COR-L47 (cell line): ENCODE measurements at places on chromosomes 3 and 15.
A peak's percentile ranks its signal among the peaks of the same experiment; 100 is the strongest.

DNA sequence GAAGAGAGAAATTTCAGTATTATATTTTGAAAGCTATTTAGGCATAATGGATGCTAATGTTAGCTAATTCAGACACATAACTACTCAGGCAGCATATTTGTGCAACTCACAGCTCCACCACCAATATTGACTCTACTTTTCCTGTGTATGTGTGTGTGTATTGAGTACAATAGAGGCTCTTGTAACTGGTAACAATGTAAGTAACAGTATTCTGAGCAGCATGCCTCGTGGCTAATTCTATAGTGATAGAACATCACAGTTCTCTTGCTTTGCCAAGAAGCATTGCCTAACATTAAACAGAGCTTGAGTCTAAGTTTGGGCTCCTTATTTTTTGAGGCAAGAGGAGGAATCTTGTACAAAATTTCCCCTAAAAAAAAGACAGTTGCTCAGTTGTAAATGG is 98.6 kb upstream of the ARHGEF26 start:
- DNase-seq: no peak

DNA sequence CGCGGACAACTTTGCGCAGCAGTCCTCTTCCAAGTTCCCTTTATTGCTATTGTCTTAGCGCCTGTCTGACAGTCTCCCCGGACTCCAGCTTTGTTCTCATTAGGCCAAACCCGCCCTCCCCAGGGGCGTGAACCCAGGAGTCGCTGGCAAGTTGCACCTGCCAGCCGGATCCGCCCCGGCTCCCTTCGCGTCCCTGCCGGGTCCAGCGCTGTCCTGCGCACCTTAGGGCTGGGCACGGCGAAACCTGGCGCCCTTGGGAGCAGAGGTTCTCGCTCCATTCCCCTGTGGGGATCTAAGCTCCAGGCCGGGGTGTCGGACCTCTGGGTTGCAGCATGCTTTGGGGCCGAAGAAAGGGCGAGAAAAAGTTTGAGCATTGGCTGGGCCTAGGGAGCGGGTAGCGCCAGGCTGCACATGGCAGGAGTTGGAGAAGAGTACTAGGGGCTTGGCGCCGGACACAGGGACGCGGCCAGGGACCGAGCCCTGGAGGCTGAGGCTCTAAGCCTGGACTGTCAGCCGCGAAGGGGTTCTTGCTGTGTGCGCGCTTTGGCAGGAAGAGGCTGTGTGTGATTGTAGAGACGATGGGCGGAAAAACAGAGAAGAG is 335.1 kb upstream of the THRB start:
- peak; percentile 10 for DNase-seq

DNA sequence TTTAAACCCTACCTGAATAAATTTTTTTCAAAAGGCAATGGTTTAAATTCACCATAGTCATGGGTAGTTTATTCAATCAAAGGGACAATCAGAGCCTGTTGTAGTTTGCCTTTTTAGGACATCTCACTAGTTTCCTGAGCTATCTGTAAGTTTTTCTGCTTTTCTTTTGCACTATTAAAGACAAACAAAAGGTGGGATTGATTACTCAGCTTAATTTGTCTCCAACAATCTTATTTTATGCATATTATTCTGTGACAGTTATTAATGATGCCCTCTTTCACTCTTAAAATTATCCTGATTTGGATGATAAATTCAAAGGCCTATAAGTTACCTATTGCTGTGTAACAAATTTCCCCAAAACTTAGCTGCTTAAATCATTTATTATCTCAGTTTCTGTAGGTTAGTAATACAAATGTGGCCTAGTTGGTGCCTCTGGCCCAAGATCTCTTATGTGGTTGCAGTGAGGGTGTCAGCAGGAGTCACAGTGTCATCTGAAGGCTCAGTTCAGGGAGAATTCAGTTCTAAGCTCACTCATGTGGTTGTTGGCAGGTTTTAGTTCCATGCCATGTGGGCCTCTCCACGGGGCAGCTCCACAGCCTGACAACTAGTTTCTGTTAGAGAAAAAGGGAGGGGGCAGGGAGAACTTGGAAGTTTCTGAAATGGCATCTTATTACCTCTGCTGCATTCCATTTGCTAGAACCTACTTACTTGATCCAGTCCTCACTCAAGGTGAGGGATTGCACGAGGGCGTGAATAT is 16.0 kb downstream of the ARMC8 start:
- DNase-seq: no peak

DNA sequence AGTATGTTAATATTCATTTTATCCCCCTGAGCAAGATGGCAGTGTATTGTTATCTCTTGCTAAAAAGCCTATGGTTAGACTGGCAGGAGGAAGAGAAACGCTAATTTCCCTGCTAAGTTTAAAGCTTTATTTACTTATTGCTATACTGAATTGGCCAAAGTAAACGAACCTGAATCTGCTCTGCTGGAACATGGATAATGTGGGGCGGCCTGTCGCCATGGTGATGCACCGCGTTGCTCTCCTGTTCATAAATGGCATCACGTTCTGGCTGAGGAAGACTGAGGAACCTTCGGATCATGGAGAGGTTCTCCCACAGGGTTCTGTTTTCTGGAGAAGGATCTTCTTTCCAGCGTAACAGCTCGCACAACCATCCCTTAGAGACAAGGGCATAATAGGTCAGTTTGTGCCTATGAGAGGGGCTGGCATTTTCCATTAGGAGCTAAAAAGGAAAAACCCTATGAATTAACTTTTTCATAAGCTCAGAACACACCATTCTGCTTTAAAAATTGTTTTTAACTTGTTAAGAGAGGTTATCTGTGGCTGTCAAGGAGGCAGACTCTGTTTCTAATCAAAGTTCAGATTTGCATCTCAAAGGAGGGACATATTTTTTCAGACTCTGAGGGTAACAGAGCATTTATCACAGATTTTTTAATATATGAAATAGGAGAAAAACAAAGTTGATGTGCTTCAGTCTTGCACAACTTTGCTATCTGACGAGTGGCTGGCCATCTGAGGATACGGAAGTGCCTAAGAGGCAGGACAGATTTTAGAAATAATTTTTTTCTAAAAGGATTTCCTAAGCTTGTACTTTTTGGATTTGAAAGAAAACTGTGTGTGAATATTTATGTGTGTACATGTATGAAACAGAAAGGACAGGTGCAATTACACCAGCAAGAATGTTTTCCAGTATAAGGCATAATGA is 73.1 kb downstream of the SATB1 start:
- DNase-seq: peak; percentile 71

DNA sequence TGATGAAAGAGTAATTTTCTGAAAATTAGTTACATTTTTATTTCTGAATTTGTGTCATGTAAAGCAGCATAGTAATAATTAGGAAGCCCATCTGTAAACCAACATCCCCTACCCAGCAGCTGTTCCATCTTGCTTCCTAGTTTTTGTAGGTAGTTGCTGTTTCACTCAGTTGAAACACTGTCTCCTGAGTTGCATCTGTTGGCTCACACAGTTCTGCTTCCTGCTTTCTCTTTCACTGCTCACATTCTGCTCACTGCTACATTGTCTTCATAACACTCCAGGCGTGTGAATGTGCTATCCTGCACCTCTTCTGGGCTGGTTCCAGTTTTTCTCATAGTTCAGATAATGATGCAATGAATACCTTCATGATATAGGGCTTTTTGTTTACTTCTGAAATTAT is 123.4 kb downstream of the EPHB1 start:
- DNase-seq: no peak

DNA sequence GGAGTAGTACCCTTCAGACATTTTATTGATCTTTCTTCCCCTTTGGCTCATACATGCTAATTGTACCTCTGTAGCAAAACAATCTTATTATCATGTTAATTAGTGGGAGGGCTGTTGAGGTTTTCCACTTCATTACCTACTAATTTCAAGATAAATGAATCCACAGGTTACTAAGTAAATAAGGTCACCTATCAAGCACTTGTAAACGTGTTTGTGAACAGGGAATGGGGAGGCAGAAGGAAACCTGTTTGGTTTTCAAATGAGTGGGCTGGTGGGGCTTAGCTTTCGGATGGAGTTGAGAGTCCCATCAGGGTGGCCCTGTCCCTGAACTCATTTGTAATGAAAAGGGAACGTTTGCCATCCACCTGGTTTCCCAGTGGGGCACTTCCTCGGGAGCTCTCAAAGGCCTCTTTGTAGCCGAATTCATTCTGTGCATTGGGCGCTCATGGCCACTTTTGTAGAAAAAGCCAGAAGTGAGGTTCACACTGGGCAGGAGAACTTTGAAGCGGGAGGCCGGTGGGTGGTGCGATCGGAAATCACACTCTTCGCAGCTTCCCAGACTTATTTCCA is 419.8 kb upstream of the NR2F2 start:
- peak; percentile 7 for DNase-seq

GRCh38 chr15:49991587-49991986 is 127.4 kb downstream of the ATP8B4 start:
- no peak for DNase-seq

DNA sequence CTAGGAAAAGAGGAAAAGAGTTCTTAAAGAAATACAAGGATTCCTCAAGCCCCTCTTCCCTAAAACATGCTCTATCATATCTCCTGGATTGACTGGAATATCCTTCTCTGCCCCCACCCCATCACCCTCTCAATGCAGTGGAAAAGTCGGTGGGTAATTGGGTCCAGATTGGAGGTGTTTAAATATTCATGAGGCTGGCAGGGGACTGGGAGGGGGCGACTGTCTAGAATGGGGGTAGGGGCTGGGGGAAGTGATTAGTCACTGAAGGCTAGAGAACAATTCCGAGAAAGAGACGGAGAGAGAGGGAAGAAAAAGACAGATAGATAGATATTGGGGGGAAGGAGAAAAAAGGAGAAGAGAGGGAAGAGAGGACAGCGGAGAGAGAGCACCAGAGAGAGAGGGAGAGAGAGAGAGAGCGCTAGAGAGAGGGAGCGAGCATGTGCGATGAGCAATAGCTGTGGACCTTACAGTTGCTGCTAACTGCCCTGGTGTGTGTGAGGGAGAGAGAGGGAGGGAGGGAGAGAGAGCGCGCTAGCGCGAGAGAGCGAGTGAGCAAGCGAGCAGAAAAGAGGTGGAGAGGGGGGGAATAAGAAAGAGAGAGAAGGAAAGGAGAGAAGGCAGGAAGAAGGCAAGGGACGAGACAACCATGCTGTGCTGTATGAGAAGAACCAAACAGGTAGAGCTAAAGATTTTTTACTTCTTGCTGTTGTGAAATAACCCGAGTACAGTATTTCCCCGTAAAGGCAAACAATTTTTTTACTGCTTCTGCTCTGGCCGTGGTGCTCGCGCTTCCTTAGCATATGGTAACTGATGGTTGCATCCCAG is at the start of gene GAP43:
Gene GAP43, plus strand, starts transcription at position 467 of the 825 bp plus-strand sequence. Its CDS starts 180 bp downstream, at position 647.
- DNase-seq: peak; percentile 62

DNA sequence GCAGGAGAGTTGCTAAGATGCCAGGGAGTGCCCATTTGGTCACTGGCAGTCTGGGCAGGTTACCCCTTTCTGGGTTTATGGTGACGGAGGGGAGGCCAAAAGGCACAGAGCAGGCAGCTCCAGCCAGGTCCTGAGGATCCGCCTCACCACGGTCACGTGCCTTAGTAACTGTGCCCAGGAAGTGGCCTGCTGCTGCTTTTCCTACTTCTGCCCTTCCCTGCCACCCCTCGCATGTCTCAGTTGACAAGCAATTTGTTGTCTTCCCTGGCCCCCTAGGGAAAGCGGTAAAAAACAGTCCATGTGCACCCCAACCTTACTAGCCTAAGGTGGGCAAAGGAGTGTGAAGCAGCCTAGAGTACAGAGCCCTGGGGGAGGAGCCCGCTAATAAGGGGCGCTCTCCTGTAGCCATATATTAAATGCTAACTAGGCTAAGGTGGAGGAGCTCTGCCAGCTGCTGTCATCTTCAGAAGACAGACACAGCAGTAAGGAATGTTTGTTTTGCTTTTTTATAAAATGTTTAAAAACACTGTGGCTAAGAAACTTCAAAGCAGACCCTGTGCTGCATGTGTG is 9.1 kb upstream of the LIPH start:
- DNase-seq: no peak

DNA sequence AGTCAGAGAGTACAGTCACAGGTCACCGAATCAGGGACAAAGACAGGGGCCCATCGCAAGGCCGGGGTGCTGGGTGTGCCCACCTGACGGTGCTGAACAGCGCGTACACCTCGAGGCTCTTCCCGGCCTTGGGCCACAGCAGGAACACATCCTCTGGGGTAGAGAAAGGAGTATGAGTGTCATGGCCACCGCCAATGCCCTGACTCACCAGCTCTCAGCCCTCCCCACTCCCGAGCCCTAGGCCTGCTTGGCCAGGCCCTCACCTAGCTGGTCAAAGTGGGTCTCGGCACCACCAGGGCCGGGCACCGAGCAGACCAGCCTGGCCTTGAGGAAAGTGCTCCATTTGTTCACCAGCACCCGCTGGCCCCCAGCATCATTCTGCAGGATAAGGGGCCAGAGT is 4.2 kb downstream of the SEMA3G start:
- DNase-seq: no peak

DNA sequence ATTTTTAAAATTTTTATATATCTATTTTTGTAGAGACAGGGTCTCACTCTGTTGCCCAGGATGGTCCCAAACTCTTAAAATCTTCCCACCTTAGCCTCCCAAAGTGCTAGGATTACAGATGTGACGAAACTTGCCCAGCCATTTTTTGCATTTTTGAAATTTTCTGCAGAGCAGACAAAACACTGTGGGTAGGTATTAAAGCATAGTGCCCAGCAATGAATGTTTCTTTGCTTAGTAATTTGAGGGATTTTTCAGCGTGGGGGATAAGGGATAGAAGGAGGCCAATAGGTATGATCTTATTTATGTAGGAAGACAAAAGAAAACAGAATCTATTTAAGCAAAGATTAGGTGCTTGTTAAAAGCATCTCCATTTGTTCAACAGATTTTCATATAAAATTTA is 446.8 kb upstream of the DPH6 start:
- DNase-seq: no peak

- no peak for DNase-seq
Observed at GRCh38 chr15:81003097-81003350, 2.3 kb downstream of the TLNRD1 start.

- no peak for DNase-seq
Observed at GRCh38 chr3:34254285-34254684, 455.9 kb downstream of the PDCD6IP start.
